ENCODE measurements at places on chromosomes 6 and 20.
A peak's percentile ranks its signal among the peaks of the same experiment; 100 is the strongest.

DNA sequence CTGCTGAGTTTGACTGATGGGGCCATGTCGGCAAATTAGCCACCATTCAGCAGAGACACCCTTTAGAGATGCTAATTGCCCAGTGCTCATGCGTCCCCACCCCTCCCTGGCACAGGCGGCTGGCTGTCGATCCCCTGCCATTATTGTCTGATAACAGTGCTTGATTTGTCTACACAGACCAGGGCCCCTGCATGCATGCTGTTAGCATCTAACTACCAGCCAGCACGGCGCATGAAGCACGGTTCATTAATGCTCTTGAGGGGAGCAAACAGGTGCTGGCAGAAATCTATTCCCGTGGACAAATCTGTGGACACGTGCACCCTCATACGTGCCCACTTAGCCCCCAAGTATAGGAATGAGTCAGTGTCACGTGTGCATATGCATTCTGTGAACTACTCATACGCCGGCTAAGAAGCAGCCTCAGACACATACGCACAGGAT, 32.2 kb downstream of the KCNB1 start:
- DNase-seq = no peak

DNA sequence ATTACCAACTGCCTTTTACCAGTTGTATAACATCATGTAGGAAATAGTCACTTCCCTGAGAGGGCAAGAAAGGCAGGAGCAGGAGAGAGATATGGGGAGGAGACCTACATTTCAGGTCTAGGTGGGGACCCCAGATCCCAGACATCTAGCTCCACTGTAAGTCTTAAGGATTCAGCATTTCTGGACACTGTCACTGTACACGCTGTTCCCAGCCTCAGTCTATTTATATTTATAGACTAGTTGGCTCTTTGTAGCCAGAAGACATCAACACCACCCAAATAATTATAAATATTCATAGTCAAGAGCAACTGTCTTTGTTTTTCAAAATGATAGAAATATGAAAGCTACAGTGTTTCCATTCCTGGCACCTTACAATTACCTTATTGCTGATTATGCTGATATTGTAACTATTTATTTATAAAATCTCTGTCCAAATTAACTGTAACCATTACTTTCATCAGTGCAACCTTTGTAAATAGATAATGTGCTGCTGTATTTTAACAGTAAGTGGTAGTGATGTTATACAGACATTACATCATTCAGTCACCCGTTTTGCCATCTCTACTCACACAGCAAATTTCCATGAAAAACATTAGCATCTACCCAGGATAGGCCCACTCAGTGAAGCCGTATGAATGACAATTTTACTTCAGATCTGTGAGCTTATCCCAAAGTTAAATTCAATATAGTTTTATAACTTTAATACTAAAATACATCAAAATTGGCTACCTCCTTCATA, 162.8 kb downstream of the PTPRK start:
- DNase-seq = no peak

GRCh38 chr6:337805-338368, 45.6 kb downstream of the DUSP22 start:
- DNase-seq = no peak

GRCh38 chr6:34792605-34793500, 970 bp downstream of the BLTP3A start:
- no peak for DNase-seq

GRCh38 chr6:118280210-118280609, 267.9 kb upstream of the PLN start:
- DNase-seq = no peak

DNA sequence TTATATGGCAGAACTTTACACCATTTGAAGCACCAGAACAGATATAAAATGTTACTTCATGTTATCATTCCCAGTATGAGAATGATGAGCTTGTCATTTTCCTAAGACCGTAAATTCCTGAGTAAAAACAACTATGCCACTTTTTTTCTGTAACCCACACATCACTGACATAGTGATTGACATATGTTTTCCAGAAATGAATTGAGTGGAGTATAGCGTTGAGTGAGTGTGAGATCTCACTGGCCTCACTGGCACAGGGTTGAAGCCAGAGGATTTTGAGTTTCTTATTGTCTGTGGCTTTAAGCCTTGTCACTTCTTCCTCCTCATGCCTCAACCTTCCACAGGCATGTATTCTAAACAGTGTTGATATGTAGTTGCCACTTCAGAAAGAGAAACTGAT, 62.3 kb downstream of the PDE7B start:
- no peak for DNase-seq

- no peak for DNase-seq
Measured at GRCh38 chr6:39887692-39888450, 46.4 kb downstream of the MOCS1 start.

DNA sequence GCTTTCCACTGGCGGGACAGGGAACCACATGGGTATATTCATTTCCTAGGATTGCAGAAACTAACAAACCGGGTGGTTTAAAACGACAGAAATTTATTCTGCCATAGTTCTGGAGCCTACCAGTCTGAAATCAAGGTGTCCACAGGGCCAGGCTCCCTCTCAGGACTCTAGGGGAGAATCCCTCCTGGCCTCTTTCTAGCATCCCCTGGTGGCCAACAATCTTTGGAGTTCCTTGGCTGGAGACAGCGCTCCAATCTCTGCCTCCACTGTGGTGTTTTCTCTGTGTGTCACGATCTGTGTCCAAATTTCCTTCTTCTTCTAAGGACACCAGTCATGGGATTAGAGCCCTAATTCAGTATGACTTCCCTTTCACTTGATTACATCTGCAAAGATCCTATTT, 95.0 kb downstream of the SCML4 start:
- DNase-seq = no peak

DNA sequence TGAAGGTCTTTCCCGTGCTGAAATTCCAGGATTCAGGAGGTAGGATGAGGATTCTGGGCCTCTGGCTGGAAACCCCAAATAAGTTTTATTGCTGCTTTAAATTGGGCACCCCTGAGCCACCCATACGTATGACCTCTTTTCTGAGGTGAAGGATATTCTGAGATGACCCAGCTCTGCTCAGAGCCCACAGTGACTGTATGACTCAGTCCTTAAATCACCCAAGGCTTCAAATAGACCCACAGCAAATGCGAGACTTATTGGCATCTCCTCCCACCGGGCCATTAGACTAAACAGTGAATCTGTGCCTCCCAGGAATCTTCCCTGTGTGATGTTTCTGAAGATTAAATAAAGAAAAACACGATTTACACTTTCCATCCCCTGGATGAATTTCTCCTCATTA, 9.5 kb downstream of the SIRPG start:
- DNase-seq = no peak

GRCh38 chr6:15132854-15133670, 112.8 kb upstream of the JARID2 start:
- DNase-seq = no peak

- peak; percentile 19 for DNase-seq
Measured at GRCh38 chr6:315921-316752, 23.9 kb downstream of the DUSP22 start.

DNA sequence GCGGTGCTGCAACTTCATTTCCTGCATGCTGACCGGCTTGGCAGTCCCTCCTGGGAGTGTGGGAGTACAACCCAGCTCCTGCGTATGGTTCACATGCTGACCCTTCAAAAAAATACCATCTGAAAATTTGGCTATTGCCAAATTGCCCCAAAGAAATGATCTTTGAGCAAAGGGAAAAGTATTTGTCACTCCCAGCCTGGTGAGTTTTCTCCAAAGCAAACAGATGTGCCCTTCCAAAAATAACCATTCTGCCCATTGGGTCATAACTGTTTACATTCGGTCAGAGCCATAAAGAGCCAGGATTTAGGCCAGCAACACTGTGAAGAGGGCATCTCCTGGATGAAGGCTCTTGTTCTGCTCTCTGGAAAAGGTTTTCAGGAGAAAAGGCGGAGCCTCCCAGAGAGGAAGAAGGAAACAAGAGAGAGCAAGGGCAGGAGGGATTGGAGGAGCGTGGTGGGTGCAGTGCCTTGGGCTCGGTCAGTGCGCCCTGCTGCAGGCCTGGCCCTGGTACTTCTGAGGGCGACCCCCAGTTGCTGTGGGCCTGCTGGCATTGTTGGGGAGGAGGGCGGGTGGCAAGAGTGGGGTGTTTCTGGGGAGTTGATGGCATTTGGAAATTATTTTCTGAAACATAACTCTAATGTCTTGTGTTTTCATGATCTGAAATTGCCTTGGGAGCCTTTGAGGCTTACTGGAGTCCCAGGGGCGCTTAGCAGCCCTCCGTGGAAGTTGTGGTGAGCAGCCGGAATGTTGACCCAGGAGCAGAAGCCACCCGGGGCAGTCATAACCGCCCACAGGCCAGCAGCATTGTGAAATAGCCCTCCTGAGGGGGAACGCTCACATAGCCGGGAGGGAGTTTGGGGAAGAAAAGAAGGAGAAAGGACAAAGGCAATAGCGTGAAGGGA, 248.4 kb downstream of the MYLK4 start:
- DNase-seq = no peak

DNA sequence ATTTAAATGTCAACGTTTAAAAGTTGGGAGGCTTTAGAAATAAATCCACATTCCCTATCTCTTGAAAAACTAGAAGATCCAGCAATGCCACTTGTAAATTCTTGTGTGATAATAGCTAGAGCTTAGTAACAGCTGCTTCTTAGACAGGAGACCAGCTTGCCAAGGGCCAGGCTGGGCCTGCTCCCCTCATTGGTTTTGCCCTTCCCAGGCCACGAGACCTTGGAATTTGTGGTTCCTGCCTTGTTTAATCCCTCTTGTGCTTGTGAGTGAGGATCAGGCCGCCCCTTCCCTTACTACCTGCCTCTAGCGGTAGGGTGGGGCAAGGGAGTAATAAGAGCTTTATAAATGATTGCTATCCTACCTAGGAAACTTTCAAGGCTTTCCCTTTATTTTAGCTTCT, 363.5 kb downstream of the SYNE1 start:
- no peak for DNase-seq

DNA sequence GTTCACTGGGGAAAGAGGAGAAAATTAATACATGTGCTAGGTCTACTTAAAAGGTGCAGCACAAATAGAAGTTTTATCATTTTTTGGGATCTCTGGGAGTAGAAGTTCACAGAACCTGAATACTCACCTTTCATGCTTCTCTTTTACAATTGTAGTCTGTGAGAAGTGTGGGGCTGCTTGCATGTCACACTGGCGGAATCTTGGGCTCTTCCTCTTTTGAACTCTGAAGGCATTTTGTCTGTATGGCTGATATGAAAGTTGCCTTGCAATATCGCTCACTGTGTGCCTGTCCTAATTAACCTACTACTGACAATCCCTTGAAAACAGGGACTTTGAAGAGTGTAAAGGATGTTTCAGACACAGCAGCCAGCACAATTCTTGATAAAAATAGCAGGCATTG, 65.9 kb upstream of the CLDN20 start:
- DNase-seq = no peak

DNA sequence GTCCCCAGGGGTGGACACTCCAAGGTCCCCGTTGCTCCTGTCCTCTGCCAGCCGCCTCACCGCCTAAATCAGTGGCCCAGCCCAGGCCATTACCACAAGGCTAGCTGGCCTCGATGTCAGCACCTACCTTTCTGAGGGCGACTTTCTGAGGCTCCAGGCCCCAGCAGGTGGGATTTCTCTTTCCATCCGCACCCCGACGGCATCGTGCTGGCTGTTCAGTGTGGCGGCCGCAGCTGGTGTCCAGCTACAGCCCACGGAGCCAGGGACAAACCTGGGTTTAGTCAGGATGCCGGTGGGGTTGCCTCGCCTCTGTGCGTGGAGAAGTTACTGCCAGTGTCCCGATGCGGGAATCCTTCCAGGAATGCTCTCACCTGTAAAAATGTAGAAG, 60.8 kb downstream of the ERMARD start:
- no peak for DNase-seq

DNA sequence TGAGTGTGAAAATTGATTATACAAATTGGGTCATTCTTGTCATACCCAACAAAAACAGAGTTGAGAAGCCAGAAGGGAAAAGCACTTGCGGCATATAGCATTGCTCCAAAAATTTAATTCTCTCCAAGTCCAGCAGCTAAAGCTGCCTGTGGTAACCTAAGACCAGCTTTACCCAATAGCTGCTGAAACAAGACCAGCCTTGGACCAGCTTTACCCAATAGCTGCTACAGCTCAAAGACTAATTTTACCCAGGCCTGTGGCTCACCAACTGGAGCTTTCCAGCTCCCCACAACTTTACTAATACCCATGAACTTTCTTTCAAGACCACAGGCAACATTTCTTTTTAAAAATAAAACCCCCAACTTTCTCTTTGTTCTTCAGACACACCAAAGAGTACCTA, 32.8 kb upstream of the ZNF133 start:
- DNase-seq = no peak

DNA sequence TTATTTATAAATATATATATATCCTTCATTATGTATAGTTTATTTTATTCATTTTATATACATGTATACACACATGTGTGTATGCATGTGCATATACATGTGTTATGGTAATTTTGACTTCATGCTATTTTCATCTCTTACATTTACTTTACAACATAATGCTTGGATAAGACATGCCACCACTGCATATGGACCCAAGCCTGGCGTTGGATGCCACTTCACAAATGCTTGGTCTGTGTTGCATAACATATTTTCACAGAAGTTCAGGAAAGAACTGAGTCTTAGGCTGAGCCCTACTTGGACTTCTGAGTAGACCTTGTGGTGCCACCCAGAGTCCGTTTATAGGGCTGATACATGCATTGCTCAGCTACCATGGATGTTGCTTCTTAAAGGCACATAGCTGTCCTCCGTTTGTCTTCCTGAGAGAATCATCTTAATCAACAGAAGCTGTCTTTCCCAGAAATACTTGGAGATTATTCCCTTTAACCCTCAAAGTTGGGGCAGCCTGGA, 337.8 kb downstream of the BTBD3 start:
- no peak for DNase-seq

- DNase-seq = peak; percentile 21
Measured at GRCh38 chr6:13413466-13413862, 73.9 kb downstream of the GFOD1 start.

DNA sequence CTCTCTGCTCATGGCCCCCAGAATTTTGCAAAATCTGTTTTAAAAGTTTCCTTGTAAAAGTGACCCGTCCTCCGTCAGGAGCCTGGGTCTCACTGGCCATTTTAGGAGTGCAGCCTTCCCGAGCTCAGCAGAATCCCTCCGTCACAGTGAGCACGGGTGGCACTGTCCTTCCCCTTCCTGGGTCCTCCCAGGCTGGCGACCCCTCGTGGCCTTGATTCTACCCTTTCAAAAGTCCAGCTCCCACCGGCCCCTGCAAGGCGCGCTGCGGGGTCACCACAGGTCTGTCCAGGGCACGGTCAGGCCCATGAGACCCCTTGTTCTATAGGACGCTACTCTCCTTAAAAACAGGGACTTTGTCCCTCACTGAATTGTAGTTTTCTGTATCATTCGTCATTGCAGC, 112.7 kb downstream of the PSMB1 start:
- DNase-seq = no peak

GRCh38 chr6:48973491-48973890, 489.6 kb downstream of the MMUT start:
- no peak for DNase-seq

DNA sequence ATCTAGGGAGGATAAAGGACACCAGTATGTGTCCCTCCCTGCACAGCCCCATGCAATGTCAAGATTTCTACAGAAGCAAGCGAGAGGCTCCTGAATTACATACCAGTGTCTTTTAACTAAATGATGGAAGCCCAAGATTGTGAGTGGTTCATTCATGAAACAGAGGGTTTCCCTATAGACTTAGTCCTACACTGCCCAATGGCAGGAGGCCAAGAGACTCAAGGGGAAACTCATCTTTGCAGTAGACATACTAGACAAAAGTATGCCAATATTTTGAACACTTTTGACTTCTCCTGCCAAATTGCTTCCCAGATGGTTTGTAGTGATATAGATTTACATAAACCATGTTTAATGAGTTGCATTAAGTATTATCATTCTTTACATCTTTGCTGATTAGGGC, 557.2 kb upstream of the JAG1 start:
- no peak for DNase-seq

Data from upper lobe of left lung (tissue), 6 donors.